Cardiac fibroblast (primary cell): ENCODE measurements at places on chromosomes 2 and 18.

DNA sequence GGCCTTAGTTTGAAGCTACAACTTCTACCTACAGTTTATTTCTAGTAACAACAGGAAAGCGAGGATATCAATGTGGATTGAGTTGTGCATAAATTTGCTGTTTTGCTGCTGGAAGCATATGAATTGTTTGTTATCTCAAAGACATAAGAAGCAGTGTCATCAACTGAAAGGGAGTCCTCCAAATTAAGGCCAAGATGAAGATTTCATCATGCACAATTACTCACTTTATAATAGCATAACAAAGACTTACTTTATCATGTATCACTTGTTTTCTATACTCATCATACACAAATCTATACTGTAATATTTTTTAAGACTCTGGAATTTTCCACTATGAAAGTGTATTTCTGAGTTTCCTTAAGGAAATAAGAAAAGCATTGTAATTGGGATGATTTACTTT lies 136.1 kb upstream of the FANCL start:
- no peak for DNase-seq

DNA sequence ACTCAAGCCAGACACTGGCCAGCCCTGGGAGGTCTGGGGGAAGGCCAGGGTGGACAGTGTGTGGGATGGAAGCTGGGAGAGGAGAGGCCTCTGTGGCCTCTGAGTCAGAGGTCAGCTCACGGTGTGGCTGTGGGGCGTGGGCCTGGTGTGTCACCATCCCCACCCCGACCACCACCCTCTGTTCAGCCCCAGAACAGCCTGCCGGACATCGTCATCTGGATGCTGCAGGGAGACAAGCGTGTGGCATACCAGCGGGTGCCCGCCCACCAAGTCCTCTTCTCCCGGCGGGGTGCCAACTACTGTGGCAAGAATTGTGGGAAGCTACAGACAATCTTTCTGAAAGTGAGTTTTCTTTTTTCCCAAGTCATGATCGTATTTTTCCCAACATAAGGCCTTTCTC lies 110.5 kb downstream of the DYSF start:
- DNase-seq, result no peak

DNA sequence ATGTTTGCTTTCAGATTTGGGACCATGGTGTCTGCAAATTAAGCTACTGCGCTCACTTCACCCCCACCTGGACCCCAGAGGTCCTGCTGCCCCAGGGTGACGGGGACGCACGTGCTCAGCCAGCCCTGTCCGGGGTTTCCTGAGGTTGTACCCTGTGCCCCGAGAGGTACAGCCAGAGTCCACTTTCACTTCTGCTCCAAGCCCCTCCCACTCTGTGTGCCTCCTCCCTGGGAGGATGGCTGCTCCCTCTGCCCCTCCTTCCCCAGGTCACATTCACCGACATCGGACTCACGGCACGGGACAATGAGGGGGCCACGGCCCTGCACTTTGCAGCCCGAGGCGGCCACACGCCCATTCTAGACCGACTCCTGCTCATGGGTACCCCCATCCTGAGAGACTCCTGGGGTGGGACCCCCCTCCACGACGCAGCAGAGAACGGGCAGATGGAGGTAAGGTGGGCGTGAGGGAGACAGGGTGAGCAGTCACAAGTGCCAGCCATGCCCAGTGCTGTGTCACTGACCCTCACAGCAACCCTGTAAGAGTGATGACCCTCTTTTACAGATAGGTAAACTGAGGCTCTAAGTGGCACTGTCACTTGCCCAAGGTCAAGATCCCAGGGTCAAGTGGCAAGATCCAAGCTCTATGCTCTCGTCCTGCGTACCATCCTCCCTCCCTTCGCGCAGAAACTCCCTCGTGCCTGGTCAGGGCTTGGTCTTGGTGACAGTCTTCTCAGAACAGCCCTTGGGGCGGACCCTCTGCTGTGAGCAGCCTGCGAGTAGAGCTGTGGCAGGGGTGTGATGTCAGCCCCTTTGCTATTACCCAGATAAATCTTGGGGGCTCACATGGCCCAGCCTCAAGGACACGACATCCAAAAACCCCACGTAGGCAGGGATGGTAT lies 7.6 kb downstream of the ESPNL start:
- no peak for DNase-seq

DNA sequence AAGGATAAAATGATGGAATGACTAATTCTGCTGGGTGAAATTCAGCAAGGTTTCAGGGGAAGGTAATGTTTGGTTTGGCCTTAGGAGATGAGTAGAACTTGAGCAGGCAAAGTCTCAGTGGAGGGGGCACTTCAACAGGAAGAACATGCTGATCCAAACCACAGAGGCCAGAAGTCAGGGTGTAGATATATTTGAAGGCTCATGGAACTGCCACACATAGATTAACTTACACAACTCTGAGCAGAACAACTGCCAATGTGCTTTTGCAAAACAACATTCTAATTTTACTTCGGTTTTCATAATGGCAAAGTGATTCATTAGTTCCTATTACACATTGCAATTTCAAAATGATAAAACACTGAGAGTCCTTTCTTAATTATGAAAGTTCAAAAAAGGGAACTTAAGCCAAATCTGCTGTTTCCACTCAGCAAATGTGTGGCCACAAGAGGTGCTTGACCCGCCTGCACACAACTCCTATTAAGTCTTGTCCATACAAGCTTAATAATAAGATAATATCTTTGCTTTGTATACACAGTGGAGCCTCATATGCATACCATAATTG lies 284.8 kb downstream of the MREG start:
- DNase-seq, result peak; percentile 98

- DNase-seq, result no peak
These were observed 154.2 kb downstream of the KCTD1 start for GRCh38 chr18:26394047-26394654.

DNA sequence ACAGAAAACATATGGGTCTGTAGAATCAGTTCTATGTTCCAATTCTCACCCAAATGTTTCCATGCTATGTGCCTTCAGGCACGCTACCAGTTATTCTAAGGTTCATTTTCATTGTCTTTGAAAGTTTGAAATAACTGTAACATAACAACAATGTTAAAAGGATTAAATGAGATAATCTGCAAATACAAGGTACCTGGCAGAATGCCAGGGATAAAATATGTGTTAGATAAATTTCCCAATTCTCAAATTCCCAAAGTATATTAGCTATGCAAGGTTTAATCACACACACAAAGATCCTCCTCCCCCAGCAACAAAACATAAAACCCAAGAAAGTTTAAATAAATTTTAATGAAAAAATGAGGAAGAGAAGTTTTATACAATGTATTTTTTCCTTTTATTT lies 261.2 kb downstream of the LRP1B start:
- DNase-seq, result no peak

DNA sequence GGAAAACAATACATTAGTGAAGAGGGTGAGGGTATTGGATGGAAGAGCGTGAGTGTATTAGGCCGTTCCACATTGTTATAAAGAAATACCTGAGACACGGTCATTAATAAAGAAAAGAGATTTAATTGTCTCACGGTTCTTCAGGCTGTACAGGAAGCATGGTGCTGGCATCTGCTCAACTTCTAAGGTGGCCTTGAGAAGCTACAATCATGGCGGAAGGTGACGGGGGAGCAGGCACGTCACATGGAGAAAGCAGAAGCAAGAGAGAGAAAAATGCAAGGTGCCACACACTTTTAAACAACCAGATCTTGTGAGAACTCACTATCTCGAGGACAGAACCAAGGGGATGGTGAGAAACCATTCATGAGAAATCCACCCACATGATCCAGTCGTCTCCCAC lies 18.2 kb downstream of the HPCAL1 start:
- no peak for DNase-seq
